ENCODE measurements at places on chromosomes 2 and 18.
A peak's percentile ranks its signal among the peaks of the same experiment; 100 is the strongest.

- H3K27ac ChIP-seq = peak overlapping the region; percentile 94
- peak overlapping the region; percentile 91 for H3K4me3 ChIP-seq
- DNase-seq = no peak
- peaks cover 43% of the 10 kb centered on the region for H3K4me1 ChIP-seq
- H3K36me3 ChIP-seq = peaks cover 12% of the 10 kb centered on the region
These were observed 13.6 kb downstream of the PTPN18 start for GRCh38 chr2:130369311-130369964.

DNA sequence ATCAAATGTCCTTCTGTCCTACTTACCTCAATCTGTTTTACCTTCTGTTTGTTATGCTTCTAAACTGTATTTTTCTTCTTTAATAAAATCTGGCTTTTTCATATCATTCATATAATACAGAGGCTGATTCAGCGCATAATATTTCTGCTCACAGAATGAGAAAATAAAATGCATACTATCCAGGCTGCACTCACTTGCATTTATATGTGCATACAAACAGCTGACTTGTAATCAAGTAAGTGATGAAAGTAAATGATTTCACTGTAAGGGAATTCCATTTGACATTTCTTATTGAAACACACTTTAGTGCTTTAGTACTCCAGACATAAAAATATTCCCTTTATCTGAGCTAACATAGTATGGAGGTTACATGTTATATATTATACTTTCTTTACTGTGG is 75.3 kb upstream of the PROKR1 start:
- H3K4me1 ChIP-seq = no peaks in the 10 kb centered on the region
- no peaks in the 10 kb centered on the region for H3K27me3 ChIP-seq
- H3K4me3 ChIP-seq = no peak overlapping the region
- H3K27ac ChIP-seq = no peak overlapping the region
- H3K36me3 ChIP-seq = no peaks in the 10 kb centered on the region

GRCh38 chr2:233005096-233005495 is 8.0 kb downstream of the NGEF start:
- H3K27me3 ChIP-seq = peaks cover 23% of the 10 kb centered on the region
- H3K4me1 ChIP-seq = peaks cover 4% of the 10 kb centered on the region
- peaks cover 4% of the 10 kb centered on the region for H3K36me3 ChIP-seq

DNA sequence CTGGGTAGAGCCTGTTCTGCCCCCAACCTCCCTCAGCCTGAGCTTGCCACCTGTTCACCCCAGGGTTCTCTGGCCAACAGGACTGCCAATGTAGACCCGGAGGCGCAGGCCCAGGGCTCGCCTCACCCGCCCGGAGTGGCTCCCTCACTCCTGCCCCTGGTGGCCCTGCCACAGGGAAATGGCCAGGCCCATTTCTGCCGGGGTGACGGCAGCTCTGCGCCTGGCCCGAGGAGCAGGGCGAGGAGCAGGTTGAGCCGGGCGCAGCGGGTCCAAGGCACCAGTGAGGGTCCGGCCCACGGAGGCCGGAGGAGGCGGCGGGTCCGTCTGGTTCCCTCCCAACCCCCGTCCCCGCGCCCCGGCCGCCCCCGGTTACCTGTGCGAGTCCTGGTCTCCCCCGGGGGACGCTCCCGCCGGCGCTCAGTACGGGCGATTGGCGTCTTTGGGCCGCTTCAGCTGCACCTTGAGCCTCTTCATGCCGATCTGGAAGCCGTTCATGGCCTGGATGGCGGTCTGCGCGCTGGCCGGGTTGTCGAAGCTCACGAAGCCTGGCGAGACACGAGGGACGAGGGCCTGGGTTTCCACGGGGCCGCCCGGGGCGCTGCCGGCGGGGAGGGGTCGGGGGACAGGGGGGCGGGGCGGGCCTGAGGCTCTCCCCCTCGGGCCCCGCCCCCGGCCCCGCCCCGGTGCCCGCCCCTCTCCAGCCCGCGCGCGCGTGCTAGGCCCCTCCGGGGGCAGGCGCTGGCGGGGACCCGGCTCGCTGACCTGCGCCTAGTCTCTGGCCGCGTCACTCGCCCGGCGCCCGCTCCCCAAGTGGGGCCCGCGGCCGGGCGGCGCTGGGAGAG is 312.0 kb downstream of the CELF4 start:
- H3K27ac ChIP-seq = no peak overlapping the region
- peaks cover 89% of the 10 kb centered on the region for H3K27me3 ChIP-seq
- peaks cover 5% of the 10 kb centered on the region for H3K4me1 ChIP-seq
- H3K36me3 ChIP-seq = no peaks in the 10 kb centered on the region

DNA sequence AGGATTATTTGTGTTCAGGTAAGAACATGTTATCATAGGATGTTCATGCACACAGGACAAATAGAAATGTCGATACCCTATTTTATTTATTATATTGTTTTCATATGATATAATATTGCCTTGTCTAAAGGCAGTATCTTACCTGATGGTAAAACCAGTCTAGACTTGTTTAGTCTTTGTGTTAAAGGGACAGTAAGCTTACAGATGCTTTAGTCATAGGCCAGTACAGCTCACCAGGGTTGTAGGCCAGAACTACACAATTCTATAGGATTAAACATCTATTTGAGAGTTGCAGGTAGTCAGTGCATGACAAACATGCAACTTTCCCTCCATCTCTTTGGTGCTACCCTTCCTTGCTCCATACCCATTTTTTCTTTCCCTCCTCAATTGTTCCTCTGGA is 158.5 kb downstream of the GALNT3 start:
- peaks cover 13% of the 10 kb centered on the region for H3K27me3 ChIP-seq
- no peaks in the 10 kb centered on the region for H3K4me1 ChIP-seq
- no peak overlapping the region for H3K27ac ChIP-seq
- no peak for DNase-seq

- peaks cover 6% of the 10 kb centered on the region for H3K36me3 ChIP-seq
- no peaks in the 10 kb centered on the region for H3K4me1 ChIP-seq
- H3K4me3 ChIP-seq = no peak overlapping the region
- no peaks in the 10 kb centered on the region for H3K27me3 ChIP-seq
These were observed 89.7 kb downstream of the KCTD1 start for GRCh38 chr18:26458526-26459232.

GRCh38 chr2:198116756-198117155 is 312.4 kb downstream of the PLCL1 start:
- H3K36me3 ChIP-seq = no peaks in the 10 kb centered on the region
- no peak overlapping the region for H3K27ac ChIP-seq
- DNase-seq = no peak
- no peaks in the 10 kb centered on the region for H3K4me1 ChIP-seq
- no peak overlapping the region for H3K4me3 ChIP-seq

- no peaks in the 10 kb centered on the region for H3K36me3 ChIP-seq
- no peak overlapping the region for H3K27ac ChIP-seq
- no peak overlapping the region for H3K4me3 ChIP-seq
- no peak for DNase-seq
- peaks cover 37% of the 10 kb centered on the region for H3K27me3 ChIP-seq
These were observed 158.5 kb upstream of the PID1 start for GRCh38 chr2:229429589-229429988.

- H3K27me3 ChIP-seq = no peaks in the 10 kb centered on the region
- no peaks in the 10 kb centered on the region for H3K4me1 ChIP-seq
These were observed 31.8 kb upstream of the DLX1 start for GRCh38 chr2:172053486-172053885.

DNA sequence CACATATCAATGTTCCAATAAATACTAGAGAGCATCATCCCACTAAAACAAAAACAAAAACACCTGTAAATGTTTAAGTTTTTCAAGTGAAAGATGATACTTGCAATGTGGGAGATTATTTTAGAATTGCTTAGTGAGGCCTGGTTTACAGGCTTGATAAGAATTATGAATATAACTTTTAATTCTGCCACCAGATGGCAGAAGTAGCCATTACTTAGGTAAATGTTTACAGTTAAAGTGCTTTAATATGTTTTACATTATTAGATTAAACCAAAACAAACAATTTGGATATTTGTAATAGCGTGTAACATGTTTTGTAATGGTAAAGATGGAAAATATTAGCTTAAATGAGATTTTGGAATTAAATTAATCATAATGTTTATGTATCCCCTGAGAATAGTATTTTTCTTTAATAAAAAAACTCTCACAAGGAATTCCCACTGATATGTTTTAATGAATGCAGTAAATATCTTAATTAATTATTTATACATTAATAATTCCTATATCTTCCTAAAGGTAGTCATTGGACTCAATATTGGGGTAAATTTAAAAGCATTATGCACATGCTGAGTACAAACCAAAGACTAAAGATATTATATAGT is 522.0 kb downstream of the SPAG16 start:
- H3K4me3 ChIP-seq = no peak overlapping the region
- no peaks in the 10 kb centered on the region for H3K36me3 ChIP-seq
- H3K27me3 ChIP-seq = no peaks in the 10 kb centered on the region
- no peak overlapping the region for H3K27ac ChIP-seq
- no peak for DNase-seq

Data from central memory CD8-positive, alpha-beta T cell (primary cell).